ENCODE measurements at places on chromosomes 12 and 14. TPM values are rescaled to one million over a fixed set of nuclear protein-coding genes. Genes with fewer than 3 reads are reported as not detected.

KRT84 gene
- not detected for total RNA-seq

GRCh38 chr12:109291521-109292341, 17.4 kb downstream of the FOXN4 start:
- no peak overlapping the region for H3K4me3 ChIP-seq
- H3K27me3 ChIP-seq: peaks cover 5% of the 10 kb centered on the region
- H3K36me3 ChIP-seq: no peaks in the 10 kb centered on the region
- H3K27ac ChIP-seq: no peak overlapping the region
- H3K4me1 ChIP-seq: no peaks in the 10 kb centered on the region
- DNase-seq: no peak

GRCh38 chr14:96576359-96576758, 74.2 kb downstream of the PAPOLA start:
- H3K4me3 ChIP-seq: no peak overlapping the region
- DNase-seq: peak; percentile 52
- no peak overlapping the region for H3K27ac ChIP-seq
- H3K27me3 ChIP-seq: no peaks in the 10 kb centered on the region
- H3K4me1 ChIP-seq: peaks cover 4% of the 10 kb centered on the region

DIO3 gene
- not detected for total RNA-seq

PLCZ1 gene
- total RNA-seq: not detected

Data from activated CD4-positive, alpha-beta T cell treated with anti-CD3 and anti-CD28 coated beads, Interleukin-2, amount 10 ng/mL, durations not matched to agents 24 days and 14 days (primary cell).